ENCODE measurements at places on chromosomes 11 and 22.

- no peak for DNase-seq
These were observed 53.2 kb downstream of the FAM76B start for GRCh38 chr11:95736355-95736754.

GRCh38 chr11:102886999-102887398, 12.2 kb upstream of the MMP12 start:
- peak; percentile 31 for DNase-seq

GRCh38 chr11:1307998-1308742, 1.3 kb downstream of the TOLLIP start:
- DNase-seq: no peak

- DNase-seq: no peak
These were observed 209.5 kb downstream of the NAV2 start for GRCh38 chr11:19921976-19922688.

DNA sequence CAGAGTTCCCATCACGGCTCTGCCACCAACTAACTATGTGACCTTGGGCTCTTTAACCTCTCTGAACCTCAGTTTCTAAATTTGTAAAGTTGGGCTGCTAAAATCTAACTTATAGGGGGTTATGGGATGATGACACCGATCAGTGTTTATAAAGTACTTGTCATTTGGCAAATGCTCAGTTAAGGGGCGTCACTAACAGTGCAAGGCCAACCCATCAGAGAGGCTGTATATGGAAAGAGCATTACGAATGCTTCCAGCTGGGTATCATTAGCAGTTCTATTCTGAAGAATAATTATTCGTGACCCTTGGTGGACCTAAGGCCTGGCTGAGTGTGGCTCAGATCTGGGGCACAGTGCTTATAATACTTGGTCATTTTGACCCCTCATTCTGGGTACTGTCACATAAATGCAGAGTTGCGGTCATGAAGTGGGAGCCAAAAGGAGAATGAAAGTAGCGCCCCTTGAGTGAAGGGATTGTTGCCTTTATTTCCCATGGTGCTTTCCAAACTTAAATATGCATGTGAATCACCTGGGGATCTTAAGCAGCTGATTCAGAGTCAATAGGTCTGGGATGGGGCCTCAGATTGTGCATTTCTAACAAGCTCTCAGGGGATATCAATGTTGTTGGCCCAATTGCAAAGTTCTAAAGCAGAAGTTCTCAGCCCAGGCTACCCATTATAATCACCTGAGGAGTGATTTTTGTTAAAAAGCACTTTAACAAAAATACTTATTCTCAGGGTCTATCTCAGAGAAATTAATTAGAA, 115.8 kb downstream of the CSNK2A3 start:
- DNase-seq: no peak

DNA sequence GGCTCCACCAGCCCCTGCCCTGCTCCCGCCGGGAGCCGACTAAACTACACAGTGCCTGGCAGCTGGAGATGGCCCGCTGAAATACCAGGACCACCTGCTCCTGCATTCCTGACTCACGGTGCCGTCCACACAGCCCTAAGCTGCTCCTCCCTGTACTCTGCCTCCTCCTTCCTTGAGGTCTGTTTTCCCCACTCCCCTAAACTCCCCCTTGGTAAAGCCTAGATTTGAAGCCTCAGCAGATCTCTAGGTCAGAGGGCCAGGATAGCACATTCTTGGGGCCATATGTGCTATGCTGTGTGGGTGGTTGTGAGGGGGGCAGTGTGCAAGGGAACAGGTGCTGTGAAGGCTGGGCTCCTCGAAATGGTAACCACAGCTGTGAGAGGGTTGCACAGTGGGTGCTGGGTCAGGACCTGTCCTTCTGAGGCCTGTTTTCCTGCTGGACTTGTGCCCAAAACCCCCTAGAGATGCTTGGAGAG, 9.7 kb downstream of the LRFN4 start:
- DNase-seq: no peak

GRCh38 chr11:127709960-127710359, 709.4 kb upstream of the KIRREL3 start:
- DNase-seq: no peak

Data from NCI-H2081 treated with DMSO at 0.1 percent for 48 hours (cell line).